ENCODE measurements at places on chromosomes 2 and 18.

DNA sequence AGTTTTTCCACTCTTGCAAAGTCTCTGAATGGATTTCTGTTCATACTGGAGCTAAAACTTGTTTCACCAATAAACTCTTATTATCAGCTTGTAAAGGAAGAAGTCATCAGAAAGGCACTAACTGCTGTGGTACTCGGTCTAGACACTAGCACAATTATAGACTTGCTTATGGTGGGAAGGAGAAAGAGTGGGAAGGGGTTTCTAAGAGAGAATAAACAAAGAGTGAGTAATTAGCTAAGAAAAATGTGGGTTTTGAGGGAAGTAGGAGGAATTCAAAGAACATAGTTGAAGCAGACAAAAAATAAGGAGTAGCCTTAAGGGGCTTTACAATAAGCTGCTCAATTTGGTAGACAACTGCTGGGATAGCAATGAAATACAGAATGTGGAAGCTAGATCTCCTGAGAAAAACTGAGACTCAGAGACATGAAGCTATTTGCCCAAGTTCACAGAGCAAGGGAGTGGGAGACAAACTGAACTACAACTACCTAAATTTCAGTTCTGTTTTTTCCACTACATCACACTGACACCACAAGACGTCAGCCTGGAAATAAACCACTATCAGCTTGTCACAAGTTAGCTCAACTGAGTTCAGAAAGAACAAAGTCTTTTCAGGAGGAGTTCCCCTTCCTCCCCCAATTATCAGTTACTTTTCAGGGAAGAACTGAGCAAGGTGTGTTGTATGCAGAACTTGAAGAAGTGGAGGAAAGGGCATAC lies 59.7 kb downstream of the MAP4K3 start:
- peak; percentile 11 for DNase-seq

- no peak for DNase-seq
Observed at GRCh38 chr2:108266218-108266617, 22.5 kb upstream of the SULT1C2 start.

- DNase-seq = no peak
Observed at GRCh38 chr18:4231260-4231659, 223.8 kb downstream of the DLGAP1 start.

- no peak for DNase-seq
Observed at GRCh38 chr2:150088538-150088937, 398.9 kb downstream of the RND3 start.

DNA sequence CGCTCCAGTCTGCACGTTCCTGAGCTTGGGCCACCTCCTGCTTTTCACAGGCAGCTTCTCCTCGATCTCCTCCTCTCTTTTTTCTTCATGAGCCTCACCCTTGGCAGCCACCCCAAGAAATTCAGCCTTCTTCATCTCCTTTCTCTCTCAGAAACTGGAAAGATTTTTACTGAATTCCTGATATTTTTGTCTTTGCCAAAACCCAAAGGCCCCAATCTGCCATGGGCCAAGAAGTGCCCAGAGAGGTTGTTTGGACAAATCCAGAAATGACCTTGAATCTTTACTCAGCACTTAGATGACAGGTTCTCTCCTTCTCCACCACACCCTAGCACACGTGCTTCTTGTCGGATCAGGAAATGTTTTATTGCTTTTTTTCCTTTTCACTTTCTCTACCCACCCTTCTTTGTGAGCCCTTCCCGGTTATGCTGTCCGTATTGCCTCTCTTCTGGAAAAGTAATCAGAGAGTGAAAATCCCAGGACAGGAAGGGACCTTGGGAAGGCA lies 134.5 kb upstream of the TNP1 start:
- DNase-seq = no peak

DNA sequence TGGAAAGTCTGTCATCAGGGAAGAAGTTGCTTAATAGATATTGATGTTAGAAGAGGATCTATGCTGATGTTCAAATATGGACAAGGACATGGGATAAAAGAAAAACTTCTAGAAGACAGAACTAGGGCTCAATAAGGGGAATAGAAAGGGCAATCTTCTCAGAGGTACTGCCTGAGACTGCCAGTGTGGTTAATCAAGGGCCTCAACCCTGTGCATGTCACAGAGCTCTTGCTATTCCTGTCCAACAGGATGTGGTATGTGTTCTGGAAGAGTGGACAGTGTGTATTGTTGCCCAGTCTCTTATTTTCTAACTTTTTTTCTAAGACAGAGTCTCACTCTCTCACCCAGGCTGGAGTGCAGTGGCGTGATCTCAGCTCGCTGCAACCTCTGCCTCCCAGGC lies 27.8 kb upstream of the RNF125 start:
- DNase-seq = no peak

GRCh38 chr18:45993438-45993837 lies 26.3 kb upstream of the EPG5 start:
- DNase-seq = no peak

GRCh38 chr2:16020389-16021008 lies 80.1 kb downstream of the MYCN start:
- no peak for DNase-seq

DNA sequence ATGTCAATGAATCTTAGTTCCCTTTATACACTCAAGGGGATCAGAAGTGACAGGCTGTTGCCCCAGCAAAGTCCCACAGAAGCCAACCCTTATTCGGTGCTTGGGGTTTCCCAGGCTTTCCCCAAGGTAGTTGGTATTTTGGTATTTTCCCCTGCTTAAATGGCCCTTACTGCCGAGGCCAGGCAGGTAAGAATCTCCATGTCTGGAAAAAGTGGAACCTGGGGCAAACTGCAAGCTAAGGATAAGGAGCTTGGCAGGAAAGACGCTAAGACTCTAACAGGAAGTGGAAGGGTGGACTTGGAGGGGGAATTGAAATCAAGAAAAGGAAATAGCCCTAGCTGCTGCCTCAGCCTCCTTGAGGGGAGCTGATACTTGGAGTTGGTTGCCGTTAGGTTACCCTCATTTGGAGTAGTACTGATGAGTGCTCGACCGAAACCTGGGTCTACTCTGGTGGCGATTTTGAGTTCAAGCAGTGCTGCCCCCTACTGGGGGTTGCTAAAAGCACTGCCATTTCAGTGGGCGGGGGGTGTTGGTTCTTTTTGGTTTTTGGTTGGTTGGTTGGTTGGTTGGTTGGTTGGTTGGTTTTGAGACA lies 3.3 kb upstream of the GPBAR1 start:
- peak; percentile 40 for DNase-seq

DNA sequence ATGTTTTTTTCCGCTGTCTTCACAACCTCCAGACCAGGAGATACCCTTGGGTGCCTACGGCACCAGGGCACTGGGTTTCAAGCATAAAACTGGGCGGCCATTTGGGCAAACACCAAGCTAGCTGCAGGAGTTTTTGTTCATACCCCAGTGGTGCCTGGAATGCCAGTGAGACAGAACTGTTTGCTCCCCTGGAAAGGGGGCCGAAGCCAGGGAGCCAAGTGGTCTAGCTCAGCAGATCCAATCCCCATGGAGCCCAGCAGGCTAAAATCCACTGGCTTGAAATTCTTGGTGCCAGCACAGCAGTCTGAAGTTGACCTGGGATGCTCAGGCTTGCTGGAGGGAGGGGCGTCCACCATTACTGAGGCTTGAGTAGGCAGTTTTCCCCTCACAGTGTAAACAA lies 265.3 kb upstream of the ZEB2 start:
- no peak for DNase-seq

DNA sequence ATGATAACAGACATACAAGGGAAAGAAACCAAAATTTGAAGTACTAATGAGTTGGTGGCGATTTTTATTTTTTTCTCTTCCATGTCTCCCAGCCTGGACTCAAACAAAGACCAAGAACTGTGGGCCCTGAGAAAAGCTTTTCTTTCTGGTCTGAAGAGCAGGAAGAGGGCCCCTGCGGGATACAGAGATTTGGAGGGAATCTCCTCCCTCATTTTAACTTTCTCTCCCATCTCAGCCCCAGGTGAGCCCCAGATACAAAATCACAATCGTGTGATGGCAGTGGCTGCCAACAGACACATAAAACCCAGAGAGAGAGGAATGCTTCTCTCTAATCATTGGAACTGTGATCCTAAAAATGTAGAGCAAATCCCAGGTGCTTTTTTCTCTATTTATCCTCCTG lies 19.5 kb upstream of the PRKCE start:
- no peak for DNase-seq

- no peak for DNase-seq
Observed at GRCh38 chr18:12841070-12841469, 43.0 kb downstream of the PTPN2 start.

- no peak for DNase-seq
Observed at GRCh38 chr18:58095655-58096054, 51.6 kb downstream of the NEDD4L start.

DNA sequence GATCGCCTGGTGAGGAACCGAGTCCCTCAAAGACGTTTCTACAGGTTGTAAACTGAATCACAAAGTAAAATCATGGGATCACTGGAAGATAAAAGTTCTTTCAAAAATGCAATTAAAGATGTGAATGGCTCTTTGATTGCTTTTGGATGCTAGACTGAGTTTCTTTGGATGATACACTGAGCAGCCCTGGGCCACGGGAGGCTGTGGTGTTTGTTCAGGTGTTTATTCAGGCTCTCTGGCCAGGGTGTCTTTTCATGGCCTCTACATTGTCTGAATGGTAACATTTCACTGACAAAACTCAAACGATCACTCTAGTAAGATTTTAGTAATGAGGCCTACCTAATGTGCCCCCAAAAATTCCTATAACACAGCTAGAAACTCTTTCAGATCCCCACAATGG lies 48.4 kb upstream of the SPATS2L start:
- DNase-seq = no peak

DNA sequence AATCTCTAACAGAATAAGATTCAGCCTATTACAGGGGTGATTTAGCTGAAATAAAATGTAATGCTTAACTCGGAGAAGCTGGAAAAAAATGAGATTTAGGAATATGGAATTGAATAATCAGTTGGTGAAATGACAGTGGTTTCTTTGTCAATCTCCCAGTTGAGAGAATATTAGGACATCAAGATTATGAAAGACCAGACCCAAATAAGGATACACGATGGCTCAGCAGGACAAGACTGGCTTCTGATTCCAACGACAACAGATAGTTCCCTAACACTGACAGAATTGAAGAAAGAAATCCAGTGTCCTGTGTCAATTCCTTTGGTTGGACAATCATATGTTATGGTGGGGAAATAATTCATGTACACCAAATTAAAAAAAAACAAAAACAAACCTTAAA lies 55.8 kb downstream of the HRH4 start:
- no peak for DNase-seq

- no peak for DNase-seq
Observed at GRCh38 chr2:46591562-46591961, 112.2 kb downstream of the TMEM247 start.

GRCh38 chr2:205822579-205822978 lies 140.3 kb downstream of the NRP2 start:
- no peak for DNase-seq

GRCh38 chr2:141736466-141736865 lies 394.4 kb downstream of the LRP1B start:
- DNase-seq = no peak

- no peak for DNase-seq
Observed at GRCh38 chr18:13007248-13007560, 16.0 kb downstream of the CEP192 start.

DNA sequence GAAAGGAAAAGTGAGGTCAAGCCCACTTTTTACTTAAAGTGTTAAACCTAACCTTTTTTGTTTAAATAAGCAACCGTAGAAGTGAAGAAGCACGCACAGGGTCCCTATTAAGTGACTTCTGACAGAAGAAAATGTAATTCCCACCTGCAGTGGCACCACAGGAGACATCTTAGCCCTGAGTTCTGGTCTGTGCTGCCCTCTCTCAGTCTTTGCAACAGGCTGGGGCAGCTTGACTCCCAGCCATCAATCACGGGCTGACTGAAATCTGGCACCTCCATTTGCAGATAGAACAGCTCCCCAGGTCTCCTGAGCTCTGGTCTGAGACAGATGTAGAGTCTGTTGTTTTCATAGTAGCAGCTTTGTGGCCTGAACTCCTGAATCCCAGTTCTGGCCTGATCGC lies 170.0 kb downstream of the LTBP1 start:
- no peak for DNase-seq

GRCh38 chr2:3387011-3387410 lies 7.5 kb downstream of the TRAPPC12 start:
- DNase-seq = no peak

- DNase-seq = no peak
Observed at GRCh38 chr2:96679848-96680247, 37.3 kb downstream of the FER1L5 start.

- DNase-seq = no peak
Observed at GRCh38 chr2:202541137-202541536, 93.6 kb upstream of the FAM117B start.

DNA sequence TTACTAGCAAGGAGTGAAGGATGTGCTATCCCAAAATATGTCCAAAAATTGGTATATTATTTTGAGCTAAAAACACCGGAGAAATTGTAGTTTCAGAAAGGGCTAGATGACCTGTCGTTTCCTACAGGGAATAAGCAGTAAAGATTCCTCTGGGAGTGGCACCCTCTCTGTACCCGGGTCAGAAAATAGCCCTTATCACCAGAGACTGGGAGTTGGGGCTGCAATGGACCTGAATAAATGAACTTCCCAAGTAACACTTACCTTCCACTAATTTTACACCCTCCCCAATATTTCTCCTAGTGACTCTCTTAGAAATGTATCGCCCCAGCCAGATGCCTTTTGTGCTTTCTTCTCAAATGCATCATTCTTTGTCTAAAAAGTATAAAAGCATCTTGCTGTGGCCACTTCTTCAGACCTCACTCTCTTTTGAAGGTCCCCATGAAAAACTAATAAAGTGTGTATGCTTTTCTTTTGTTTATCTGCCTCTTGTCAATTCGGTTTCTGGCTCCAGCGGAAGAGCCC lies 734 bp upstream of the RMC1 start:
- no peak for DNase-seq

- DNase-seq = peak; percentile 38
Observed at GRCh38 chr2:28348149-28348567, 44.5 kb upstream of the FOSL2 start.

DNA sequence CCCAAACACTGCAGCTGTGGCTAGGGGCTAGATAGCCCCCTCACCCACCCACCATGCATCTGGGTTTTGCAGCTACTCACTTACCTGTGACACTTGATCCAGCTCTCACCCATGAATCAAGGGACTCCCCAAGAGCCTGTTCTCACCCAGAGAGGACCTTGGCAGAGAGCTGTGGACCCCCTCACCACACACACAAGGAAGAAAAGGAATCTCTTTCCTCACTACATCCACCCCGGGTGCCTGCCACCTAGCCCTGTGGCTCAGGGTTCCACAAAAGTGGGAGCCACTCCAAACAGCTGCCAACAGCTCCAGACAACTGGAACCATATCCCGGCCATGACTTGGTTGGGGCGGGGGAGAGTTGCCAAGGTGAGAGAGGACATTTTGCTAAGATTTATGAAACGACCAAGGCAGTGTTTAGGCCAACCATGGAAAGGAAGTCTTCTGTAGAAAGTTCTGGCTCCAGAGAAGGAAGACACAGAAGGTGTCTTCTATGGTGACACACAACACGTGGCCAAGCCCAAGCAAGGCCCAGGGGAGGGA lies 522.1 kb upstream of the RAB6C start:
- no peak for DNase-seq

DNA sequence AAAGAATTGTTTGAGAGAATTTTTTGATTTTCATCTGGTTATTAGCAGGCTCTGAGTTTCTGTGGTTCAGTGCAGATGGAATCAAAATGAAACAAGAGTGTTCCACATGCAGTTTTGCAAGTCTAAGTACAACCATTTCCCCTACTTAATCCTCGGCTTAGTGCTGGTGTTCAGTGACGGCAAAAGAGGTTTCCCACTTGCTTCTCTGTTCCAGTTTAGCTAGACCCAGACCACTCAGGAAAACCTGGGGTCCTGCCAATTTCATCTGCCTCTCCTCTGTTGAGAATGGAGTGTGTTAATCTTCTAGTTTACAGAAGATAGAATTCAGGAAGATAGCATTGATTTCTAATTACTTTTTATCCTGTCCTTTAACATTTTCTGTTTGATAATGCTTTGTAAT lies 996.2 kb upstream of the FANCL start:
- no peak for DNase-seq
